ENCODE measurements at places on chromosomes 6 and 20. TPM values are rescaled to one million over a fixed set of nuclear protein-coding genes. Genes with fewer than 3 reads are reported as not detected.

Gene NR2E1
- not detected for total RNA-seq

GRCh38 chr20:22949331-22950109 lies 85.6 kb upstream of the SSTR4 start:
- no peak for DNase-seq

DNA sequence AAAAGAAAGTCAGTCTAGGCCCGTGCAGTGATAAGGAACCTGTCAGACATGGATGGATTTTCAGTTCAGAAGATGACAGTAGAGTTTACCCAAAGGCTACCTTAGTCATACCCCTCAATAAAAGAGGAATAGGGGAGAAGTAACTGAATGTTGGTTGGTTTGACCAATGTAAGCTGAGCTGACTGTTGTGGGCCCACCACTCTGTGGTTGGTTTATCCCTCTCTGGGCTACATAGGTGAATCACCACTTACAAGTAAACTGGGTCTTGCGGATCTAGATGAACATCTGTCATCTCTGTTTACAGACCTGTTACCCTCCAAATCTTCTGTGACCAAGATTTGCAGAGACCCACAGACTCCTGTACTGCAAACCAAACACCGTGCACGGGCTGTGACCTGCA lies 37.2 kb upstream of the MYLK2 start:
- DNase-seq = no peak

- DNase-seq = no peak
Measured at GRCh38 chr6:67369679-67370078, 1265.4 kb upstream of the ADGRB3 start.

Gene AVP
- total RNA-seq = not detected

DNA sequence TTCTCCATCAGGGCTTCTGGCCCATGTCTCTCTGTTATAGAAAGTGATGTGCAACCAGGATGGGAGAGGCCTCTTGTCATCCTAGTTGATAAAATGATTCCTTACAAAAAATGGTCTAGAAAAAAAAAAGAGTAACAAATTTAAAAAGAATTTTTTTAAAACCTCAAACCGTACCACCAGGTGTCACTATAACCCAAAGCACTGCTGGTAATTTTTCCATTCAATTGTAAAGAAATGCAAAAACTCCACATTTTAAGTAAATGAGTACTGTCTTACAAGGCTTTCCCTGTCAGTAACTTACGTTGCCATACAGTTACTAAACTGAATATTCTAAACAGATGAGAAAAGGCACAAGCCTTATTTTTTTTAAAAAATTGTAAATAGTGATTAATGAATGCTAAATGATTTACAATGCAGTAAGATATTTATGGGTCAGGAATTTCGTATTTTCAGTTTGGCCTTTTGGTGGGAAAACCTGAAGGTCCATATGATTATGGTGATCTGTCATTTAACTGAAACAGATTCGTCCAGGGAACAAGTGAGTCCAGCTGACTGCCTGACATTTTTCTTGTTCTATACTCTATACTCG lies 95.4 kb downstream of the OGFRL1 start:
- DNase-seq = no peak

All from esophagus squamous epithelium (tissue), 5 donors.